A549 treated with CpdA at 1 μM for 4 hours (cell line): ENCODE measurements at places on chromosomes 16 and 17. TPM values are rescaled to one million over a fixed set of nuclear protein-coding genes. Genes with fewer than 3 reads are reported as not detected.

ITGAX gene
- 1.2 to 2.4 TPM (median 1.3 TPM) in 5 replicates for total RNA-seq

CEP295NL gene
- total RNA-seq: 0.38 to 0.56 TPM (median 0.48 TPM) in 5 replicates

PPY gene
- not detected in 5 replicates for total RNA-seq

INCA1 gene
- 1.0 to 1.6 TPM (median 1.3 TPM) in 5 replicates for total RNA-seq

CCDC200 gene
- not detected in 5 replicates for total RNA-seq

CACNA1G gene
- total RNA-seq: 3.1 to 4.8 TPM (median 4.4 TPM) in 5 replicates

CD300A gene
- 0.05 TPM in 1 of 5 replicates, not detected in the others for total RNA-seq

CETP gene
- total RNA-seq: not detected in 5 replicates

COA3 gene
- total RNA-seq: 118 to 141 TPM (median 138 TPM) in 5 replicates

KRT28 gene
- total RNA-seq: not detected in 5 replicates

ADAMTS18 gene
- 0.01 TPM in 1 of 5 replicates, not detected in the others for total RNA-seq

CACNG4 gene
- total RNA-seq: 8.3 to 12.0 TPM (median 10.1 TPM) in 5 replicates

CCL17 gene
- total RNA-seq: not detected in 5 replicates

RGS11 gene
- 3.7 to 5.5 TPM (median 4.1 TPM) in 5 replicates for total RNA-seq
